ENCODE measurements at places on chromosomes 5 and 9.
A peak's percentile ranks its signal among the peaks of the same experiment; 100 is the strongest.

DNA sequence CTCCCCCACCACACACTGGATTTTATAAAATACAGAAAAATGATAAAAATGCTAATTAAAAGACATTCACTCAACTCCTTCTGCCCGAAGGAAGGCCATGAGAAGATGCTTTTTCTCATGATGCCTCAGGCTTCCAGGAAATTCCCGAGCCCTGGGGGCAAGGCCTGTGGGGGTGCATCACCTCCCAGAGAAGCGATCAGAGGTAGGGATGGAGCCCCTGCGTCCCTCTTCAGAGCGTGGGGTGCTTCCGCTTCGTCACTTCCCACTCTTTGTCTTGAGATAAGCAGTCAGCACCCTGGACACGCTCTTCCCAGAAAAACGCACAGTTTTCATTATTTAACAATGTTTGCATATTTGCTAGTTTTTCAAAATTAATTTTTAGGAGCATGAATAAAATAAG is 33.3 kb upstream of the SH3PXD2B start:
- DNase-seq: no peak

- DNase-seq: no peak
Observed at GRCh38 chr9:129317179-129318011, 139.3 kb upstream of the IER5L start.

GRCh38 chr9:5593904-5594303 is 35.0 kb upstream of the RIC1 start:
- no peak for DNase-seq

- no peak for DNase-seq
Observed at GRCh38 chr5:175855041-175855720, 16.2 kb upstream of the CPLX2 start.

DNA sequence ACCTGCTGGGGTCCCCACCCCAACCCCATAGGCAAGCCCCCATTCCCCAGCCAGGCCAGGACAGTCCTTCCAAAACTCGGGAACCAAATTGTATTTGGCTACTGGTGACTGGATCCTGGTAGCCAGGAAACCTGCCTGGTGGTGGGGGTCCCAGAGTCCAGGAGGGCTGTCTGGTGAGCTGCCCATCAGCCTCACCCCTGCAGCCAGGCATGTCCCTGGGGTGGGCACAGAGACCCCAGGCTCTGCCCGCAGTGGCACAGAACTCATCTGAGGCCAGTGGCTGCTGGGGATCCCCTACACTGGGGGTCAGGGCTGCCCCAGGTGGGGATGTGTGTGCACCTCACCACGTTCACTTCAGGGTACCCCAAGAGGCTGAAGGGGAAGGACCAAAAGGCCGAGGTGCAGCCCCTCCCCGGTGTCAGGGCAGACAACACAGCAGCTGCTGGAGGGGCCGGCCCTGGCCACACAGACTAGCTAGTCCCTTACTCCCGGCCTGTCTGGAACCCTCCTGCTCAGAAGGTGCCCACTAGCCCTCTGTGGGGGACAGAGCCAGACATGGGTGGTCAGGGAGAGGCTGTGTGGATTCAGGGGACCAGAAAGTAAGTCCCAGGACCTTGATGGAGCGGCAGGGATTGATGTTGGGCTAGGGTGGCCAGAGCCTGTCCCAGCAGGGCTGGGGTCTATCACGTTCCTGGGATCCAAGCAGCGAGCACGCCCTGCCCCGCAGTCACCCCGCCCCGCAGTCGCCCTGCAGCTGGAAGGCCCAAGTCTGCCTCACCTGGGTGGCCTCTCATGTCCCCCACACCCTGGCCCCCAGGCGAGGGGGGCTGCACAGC is 91.5 kb downstream of the KCNT1 start:
- no peak for DNase-seq

DNA sequence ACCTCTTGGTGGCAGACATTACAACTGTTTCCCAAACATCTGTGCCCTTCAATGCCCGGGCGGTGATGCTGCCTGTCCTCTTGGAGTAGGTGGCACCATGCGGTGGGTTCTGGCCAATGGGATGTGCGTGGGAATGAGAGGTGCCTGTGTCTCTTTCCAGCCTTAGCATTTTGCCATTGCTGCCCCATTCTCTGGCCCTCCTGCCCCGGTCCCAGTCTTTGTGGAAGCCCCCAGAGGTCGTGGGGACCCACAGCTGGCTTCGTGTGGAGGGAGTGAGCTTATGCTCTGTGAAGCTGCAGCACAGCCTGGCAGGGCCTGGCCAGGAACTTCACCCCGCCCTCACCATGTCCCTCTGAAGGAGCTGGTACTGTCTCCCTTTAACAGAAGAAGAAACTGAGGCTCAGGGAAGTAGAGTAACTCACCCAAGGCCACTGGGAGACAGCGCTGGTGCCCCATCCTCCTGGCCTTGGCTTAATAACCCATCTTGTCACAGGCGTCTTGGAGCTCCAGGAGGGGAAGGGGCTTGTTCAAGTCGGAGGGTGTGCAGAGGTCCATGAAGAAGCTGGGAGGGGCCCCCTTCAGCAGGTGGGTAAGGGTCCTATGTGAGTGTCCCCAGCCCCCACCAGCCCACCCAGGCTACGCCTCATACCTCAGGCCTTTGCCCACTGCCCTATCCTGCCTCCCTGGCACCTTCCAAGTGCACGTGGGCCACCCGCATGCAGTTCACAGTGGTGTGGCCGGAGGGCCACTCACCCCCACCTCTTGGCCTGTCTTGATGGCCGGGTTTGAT is 173.6 kb downstream of the GAPVD1 start:
- DNase-seq: peak; percentile 24

- DNase-seq: no peak
Observed at GRCh38 chr5:9269014-9269413, 276.9 kb downstream of the SEMA5A start.

GRCh38 chr5:77719666-77720363 is 56.3 kb downstream of the TBCA start:
- DNase-seq: no peak

DNA sequence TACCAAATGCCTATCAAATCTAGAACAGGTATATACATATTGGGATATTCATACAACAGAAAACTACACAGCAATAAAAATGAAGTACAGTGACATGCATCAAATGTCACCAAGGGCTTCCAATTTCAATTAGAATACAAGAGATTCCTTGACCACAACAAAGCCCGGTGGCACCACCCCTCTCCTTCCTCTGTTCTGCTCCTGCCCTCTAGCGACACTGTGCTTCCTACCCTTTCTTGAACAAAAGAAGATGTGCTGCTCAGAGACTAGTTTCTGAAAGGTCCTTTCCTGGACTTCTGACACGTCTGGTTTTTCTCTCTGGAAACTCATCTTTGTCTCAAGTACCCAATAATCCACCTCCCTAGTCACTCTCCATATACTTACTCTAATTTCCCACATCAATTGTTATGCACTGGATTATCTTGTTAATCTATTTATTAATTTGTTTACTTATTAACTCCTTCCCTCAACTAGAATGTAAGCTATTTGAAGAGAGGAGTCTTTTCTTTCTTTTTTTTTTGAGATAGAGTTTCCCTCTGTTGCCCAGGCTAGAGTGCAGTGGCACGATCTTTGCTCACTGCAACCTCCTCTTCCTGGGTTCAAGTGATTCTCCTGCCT is 70.4 kb upstream of the CTSV start:
- DNase-seq: no peak

GRCh38 chr9:101226803-101227202 is 158.0 kb downstream of the BAAT start:
- DNase-seq: no peak

GRCh38 chr5:126508251-126508961 is 85.2 kb downstream of the GRAMD2B start:
- no peak for DNase-seq

DNA sequence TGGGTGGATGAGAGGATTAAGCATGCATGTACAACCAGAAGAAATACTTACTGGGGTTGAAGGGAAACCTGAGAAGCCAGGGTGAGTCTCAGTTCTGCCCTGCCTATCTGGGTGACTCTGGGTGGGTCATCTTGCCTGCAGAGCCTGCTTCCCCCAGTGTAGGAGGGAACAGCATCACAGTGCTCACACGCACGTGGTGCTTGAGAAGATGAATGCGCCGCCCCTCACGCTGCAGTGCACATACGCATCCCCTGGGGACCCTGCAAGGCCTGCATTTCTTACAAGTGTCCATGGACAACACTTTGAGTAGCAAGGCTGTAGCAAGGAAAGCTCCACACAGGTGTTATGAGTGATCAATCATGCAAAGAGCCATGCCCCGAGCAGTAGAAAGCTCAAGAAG is 18.7 kb upstream of the GABBR2 start:
- DNase-seq: no peak

DNA sequence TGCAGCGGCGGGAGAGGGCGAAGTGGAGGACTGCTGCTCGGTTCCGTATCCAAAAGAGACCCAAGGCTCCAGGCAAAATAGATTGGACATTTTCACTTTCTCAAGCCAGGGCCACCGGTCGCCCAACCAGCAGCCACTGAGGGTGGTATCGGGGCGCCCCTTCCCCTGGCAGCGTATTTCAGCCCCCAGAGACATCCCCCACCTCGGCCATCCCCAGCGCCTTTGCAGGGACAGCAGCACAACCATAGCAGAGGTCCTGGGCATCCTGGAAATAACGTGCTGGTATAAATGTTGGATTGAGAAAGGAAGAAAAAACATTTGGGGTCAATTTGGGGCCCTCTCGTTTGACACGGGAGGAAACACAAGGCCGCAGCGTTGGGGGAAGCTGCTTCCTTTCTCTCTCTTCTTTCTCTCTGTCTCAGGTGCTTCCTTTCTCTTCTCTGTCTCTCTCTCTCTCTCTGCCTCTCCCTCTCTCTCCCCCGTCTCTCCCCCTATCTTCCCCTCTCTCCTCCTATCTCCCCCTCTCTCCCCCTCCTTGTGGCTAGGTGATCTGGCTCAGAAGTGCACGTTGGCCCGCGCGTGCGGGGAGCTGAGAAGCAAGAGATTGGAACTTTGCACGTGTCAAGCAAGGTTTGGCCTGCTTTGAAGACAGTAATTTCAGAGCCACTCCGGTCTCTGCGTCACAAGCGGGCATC is 624 bp upstream of the RETREG1 start:
- DNase-seq: no peak

GRCh38 chr9:89891221-89891590 is 286.4 kb downstream of the GADD45G start:
- DNase-seq: peak; percentile 35

DNA sequence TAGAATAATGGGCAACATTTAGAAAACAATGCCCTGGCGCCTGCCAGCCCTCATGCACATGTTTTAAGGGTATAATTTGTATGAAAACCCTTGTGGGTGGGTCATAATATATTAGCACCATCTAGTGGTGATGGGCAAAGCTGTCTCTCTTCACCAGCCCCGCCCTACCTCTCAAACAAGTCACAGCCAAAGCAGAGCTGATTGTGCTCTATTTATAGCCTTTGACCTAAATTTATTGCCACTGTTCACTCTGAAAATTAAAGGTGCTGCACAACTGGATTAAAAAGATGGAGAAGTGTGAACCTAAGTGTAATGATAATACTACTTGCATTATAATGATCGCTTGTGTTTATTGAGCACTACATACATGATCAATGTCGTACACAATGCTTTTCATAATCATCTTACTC is 131.9 kb upstream of the ANKH start:
- no peak for DNase-seq

- no peak for DNase-seq
Observed at GRCh38 chr9:126183266-126183665, 143.4 kb upstream of the MVB12B start.

- no peak for DNase-seq
Observed at GRCh38 chr5:68711293-68712200, 382.3 kb upstream of the SLC30A5 start.

- no peak for DNase-seq
Observed at GRCh38 chr5:74378464-74378863, 262.1 kb downstream of the ENC1 start.

DNA sequence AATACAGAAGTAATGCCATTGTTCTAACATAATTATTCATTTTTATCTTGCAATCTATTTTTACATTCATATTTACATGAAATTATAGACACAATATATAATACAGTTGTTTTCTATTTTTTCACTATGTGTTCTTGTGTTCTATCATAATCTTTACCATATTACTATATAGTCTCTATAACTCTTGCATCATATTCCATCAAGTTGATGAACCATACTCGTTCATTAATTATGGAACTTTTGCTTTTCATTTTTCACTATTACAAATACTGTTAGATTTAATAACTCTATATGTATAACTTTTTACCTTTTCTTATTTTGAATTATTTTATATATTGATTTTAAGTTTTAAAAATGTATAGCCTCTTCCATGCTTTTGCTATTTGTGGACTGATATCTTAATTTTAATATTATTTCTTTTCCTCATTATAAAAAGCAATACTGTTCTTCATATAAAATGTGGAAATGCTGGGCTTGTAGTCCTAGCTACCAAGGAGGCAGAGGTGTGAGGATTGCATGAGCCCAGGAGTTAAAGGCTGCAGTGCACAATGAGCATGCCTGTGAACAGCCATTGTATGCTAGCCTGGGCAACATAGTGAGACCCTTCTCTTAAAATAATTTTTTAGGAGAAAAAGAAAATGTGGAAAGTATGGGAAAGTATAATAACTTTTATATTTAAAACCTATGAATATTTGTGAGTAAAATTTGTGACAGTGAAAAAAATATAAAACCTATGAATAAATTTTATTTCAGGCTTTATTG is 65.5 kb downstream of the ANKHD1 start:
- DNase-seq: no peak

DNA sequence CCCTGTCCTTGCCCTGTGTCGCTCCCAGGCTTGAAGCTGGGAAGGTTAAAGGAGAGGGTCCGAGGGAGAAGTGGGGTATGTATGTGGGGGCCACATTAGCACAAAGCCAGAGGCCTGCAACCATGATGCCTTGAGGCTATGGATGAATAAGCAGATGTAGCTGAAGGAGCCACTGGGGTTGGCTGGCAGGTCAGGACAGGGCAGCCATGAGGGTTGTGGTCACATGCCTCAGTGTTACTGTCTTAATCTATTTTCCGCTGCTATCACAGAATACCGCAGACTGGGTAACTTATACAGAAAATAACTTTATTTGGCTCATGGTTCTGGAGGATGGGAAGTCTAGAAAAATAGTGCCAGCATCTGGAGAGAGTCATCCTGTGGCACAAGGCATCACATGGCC is 9.2 kb upstream of the GRHPR start:
- DNase-seq: no peak

DNA sequence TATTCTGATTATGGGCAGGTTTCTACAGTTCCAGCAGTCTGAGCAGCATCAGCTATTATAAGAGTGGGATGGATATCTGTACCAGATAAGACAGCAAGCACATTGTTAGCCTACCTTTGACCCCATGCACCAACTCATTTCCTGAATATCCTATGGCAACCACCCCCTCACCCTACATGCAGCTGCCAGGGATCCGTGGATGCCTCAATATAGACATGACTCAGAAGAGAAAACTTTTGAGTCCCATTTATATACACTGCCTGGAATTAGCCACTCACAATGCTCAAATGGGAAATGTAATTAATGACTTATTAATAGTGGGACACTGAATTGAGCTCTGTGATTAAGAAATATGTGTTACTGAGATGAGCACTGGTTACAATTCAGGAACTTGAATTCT is 124.4 kb downstream of the SSBP2 start:
- DNase-seq: no peak

DNA sequence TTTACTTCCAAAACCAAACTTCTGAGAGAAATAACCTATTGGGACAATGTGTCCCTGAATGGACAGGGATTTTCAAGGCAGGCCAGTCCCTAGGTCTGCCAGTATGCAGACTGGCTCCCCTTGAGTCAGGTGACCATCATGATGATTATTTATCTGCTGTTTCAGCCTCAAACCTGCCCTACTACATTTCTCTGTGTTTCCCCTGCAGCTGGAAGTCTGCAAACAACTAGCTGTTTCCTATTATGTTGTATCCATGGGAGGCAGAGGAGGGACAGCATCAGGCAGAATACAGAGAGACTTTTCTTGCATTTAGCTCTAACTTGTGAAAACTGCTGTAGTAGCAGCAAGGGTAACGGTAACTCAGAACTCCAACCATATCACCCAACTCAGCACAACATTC is 36.2 kb upstream of the IFNK start:
- no peak for DNase-seq
